ENCODE measurements at places on chromosomes 1 and 21.

DNA sequence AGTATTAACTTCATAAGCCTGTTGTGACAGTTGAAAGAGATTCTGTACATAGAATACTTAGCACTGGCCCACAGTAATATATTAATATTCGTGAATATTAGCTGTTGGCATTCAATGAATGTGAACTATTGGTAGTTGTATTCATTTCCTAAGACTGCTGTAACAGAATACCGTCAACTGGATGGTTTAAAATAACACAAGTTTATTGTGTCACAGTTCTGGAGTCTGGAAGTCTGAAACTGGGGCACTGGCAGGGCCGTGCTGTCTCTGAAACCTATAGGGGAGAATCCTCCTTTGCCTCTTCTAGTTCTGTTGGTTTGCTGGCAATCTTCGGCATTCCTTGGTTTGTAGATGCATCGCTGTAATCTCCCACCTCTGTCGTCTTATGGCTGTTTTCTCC, 47.5 kb downstream of the OLFML3 start:
- no peak overlapping the region for H3K27ac ChIP-seq
- no peaks in the 10 kb centered on the region for H3K36me3 ChIP-seq
- no peaks in the 10 kb centered on the region for H3K4me1 ChIP-seq
- no peaks in the 10 kb centered on the region for H3K27me3 ChIP-seq

GRCh38 chr1:17365293-17365692, 6.7 kb upstream of the PADI6 start:
- H3K4me1 ChIP-seq: no peaks in the 10 kb centered on the region
- DNase-seq: no peak

DNA sequence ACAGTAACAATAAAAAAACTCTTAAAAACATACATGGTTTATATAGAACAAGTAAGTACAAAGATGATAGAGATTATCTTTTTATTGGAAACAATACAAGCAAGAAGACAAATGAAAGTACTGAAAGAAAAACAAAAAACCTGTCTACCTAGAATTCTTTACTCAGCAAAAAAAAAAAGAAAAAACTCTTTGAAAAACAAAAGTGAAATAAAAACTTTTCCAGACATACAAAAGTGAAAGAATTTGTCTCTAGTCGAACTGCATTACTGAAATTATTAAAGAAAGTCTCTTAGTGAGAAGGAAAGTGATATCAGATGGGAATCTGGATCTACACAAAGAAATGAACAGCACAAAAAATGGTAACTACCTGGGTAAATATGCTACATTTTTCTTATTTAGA, 2.7 kb upstream of the HMCN1 start:
- H3K27ac ChIP-seq: no peak overlapping the region
- no peaks in the 10 kb centered on the region for H3K36me3 ChIP-seq
- H3K27me3 ChIP-seq: no peaks in the 10 kb centered on the region

- H3K36me3 ChIP-seq: no peaks in the 10 kb centered on the region
- H3K27me3 ChIP-seq: no peaks in the 10 kb centered on the region
- H3K27ac ChIP-seq: peak overlapping the region; percentile 99
- H3K4me3 ChIP-seq: peak overlapping the region; percentile 86
- DNase-seq: peak; percentile 38
- H3K4me1 ChIP-seq: peaks cover 5% of the 10 kb centered on the region
Measured at GRCh38 chr1:211259638-211260126, 516 bp downstream of the RCOR3 start.

DNA sequence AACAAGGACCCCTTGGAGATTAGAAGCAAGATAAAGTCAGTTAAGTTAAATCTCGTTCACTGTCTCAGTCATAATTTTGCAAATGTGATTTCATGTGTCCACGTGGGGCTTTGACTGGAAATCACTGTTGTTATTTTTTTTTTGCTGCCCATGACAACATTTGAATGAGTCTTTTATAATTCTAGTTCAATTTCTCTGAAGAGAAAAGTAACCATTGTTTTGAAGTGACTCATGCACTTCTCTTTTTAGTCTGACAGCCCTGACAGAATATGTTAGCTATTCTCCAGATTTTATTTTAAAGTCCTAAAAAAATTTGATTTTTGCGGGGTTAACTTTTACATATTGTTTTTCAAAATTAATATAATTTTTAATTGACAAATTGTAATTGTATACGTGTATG, 30.7 kb upstream of the NLRP3 start:
- no peak for DNase-seq
- H3K36me3 ChIP-seq: no peaks in the 10 kb centered on the region
- H3K4me1 ChIP-seq: no peaks in the 10 kb centered on the region
- no peak overlapping the region for H3K4me3 ChIP-seq

DNA sequence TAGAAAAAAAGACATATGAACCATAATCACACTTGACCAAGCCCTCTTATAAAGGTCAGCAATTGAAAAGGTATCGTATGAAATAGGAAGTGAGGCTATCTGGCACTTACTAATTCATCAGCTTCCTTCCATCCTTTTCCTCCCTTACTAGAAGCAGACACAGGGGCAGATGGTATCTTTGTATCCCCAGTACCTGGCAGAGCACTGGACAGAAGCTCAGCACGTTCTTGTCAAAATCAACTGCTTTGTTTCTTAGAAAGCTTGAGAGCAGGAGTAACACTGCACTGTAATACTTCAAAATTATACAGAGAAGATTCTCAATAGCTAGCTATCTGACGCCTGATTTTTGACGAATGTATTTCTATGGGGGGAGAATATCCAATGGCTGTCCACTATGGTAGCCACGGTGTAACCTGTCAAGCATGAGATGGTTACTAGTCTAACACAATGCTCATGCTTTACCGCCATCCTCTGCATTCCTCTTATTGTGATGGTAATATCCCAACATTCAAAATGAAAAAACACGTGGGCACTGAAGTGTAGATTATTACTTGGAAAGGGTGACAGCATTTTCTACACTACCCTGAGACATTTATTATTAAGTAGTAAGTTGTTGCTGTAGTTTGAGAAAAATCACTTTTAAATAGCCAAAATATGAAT, 175.6 kb downstream of the SIPA1L2 start:
- no peaks in the 10 kb centered on the region for H3K27me3 ChIP-seq
- no peak for DNase-seq
- no peak overlapping the region for H3K27ac ChIP-seq
- H3K4me1 ChIP-seq: no peaks in the 10 kb centered on the region

- H3K36me3 ChIP-seq: no peaks in the 10 kb centered on the region
- no peak overlapping the region for H3K4me3 ChIP-seq
- no peak overlapping the region for H3K27ac ChIP-seq
- H3K4me1 ChIP-seq: no peaks in the 10 kb centered on the region
Measured at GRCh38 chr1:19921310-19921709, 2.1 kb downstream of the PLA2G2E start.

DNA sequence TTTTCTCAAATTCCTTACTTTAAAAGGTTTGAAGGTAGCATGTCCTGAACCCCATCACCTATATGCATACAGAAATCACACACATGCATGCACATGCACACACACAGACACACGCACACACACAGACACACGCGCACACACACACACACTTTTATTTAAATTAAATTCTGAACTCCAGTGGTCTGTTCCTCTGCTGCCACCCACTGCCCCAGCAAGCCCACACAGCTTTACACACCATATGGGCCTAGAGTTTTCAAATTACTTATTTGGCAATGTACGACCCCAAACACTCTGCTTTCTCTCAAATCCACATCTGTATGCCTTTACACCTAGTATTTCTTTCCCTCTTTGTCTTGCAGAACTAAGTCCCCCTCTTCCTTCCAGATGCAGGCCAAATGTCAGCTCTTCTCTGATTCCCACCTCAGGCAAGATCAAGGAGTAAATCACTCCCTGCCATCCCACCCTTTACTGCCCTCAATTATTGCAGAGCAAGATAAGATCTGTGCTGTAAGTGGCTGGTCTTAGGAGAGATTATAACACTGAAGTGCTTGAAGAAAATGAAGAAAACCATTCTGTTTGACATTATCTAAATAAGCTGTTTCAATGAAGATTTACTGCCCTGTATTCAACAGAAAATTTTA, 429.9 kb upstream of the CXADR start:
- no peaks in the 10 kb centered on the region for H3K27me3 ChIP-seq
- H3K27ac ChIP-seq: no peak overlapping the region
- no peaks in the 10 kb centered on the region for H3K4me1 ChIP-seq
- H3K4me3 ChIP-seq: no peak overlapping the region

DNA sequence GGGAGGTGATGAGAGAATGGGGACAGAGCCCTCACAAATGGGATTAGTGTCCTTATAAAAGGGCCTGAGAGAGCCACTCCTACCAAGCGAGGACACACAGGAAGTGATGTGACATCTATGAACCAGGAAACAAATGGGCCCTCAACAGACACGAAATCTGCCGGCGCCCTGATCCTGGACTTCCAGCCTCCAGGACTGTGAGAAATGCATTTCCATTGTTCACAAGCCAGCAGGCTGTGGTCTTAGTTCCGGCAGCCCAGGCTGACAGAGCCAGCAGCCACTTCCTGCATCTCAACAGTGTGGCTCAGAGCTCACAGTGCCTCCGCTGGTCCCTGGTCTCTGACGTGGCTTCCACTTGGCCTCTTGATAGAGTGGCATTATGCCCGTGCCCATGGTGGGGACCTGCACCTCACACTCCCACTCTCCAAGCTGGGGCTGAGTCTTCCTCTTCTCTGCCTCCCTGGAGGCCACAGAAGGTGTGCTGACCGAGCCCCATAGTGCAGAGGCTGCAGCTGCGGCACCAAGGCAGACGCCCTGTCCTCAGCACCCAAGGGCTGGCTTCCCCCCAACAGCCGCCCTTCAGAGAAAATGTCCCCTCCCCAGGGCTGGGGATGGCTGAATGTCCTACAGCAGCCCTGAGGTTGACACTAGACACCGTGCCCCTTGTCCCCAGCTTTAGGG, 44.9 kb downstream of the ACOT7 start:
- H3K4me1 ChIP-seq: peaks cover 25% of the 10 kb centered on the region
- peak overlapping the region; percentile 77 for H3K27ac ChIP-seq
- peak; percentile 69 for DNase-seq
- H3K27me3 ChIP-seq: no peaks in the 10 kb centered on the region

DNA sequence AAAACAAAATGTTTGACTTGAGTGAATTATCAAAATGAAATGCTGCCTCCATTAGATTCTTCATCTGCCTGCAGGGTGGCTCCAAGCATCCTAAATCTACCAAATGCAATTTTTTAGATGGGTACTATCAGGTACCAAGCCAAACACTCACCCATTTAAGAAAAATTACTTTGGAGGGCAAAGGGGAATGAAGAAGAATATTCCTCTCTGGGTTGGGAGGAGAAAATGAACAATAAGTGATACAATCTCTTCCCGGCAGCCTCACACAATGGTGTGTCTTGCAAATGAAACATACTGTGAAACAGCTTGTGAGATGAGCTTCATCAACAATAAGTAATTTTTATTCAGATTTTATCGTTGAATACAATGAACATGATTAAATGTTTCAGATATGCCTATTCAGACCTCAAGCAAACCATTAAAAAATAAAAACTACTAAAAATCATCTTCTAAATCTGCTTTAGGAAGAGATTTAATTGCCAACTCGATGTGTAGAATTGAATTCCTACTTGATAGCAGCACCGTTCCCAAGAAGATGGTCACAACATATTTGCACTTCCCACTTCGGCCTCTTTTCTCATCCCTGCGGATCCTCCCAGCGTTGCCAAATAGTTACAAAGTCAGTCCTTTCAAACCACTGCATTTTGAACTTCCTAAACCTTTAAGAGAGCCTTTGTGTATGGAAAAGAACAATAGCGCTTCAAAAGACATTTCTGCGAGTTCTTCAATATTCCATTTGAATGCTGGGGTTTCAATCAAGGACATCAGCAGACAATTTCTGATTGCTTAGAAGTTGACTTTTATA, 2.7 kb downstream of the DAB1 start:
- H3K27ac ChIP-seq: no peak overlapping the region
- no peak overlapping the region for H3K4me3 ChIP-seq
- DNase-seq: no peak

DNA sequence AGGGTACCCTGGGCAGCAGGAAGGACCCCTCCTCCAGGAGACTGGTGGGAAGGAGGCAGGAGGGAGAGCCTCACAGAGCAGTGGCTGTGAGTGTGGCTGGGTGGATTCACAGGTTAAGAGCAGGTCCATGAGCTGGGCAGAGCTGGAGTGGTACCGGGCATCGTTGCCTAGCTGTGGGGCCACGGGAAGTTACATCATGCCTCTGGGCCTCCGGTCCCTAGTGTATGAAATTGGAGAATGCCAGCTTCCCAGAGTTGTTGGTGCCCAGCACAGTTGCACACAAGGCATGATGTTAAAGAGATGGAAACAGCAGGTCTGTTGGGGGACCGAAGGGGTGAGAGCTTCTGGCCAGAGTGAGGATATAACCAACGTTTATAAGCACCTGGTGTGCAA, 18.5 kb downstream of the FOXO6 start:
- H3K4me1 ChIP-seq: peaks cover 5% of the 10 kb centered on the region
- peak overlapping the region; percentile 98 for H3K27ac ChIP-seq
- H3K36me3 ChIP-seq: no peaks in the 10 kb centered on the region
- no peak overlapping the region for H3K4me3 ChIP-seq
- no peak for DNase-seq

DNA sequence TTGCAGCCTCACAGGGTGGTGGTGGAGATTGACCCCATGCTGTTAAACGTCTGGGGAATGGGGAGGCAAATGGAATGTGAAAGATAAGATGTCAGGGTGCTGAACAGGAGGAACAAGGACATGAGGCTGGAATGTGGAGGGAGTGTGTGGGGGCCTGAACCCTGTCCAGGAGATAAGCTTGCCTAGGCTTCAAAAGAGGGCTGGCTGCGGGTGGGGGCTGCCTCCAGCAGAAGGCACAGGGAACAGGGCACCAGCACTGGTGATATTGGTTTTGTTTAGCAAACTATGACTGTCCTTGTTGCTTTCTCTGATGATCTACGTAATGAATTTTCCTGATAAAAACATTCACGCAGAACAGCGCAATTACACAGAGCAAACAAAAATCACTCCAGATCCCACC, 52.4 kb upstream of the LRP8 start:
- H3K4me3 ChIP-seq: no peak overlapping the region
- H3K27me3 ChIP-seq: no peaks in the 10 kb centered on the region
- no peaks in the 10 kb centered on the region for H3K36me3 ChIP-seq
- no peaks in the 10 kb centered on the region for H3K4me1 ChIP-seq
- peak; percentile 3 for DNase-seq

DNA sequence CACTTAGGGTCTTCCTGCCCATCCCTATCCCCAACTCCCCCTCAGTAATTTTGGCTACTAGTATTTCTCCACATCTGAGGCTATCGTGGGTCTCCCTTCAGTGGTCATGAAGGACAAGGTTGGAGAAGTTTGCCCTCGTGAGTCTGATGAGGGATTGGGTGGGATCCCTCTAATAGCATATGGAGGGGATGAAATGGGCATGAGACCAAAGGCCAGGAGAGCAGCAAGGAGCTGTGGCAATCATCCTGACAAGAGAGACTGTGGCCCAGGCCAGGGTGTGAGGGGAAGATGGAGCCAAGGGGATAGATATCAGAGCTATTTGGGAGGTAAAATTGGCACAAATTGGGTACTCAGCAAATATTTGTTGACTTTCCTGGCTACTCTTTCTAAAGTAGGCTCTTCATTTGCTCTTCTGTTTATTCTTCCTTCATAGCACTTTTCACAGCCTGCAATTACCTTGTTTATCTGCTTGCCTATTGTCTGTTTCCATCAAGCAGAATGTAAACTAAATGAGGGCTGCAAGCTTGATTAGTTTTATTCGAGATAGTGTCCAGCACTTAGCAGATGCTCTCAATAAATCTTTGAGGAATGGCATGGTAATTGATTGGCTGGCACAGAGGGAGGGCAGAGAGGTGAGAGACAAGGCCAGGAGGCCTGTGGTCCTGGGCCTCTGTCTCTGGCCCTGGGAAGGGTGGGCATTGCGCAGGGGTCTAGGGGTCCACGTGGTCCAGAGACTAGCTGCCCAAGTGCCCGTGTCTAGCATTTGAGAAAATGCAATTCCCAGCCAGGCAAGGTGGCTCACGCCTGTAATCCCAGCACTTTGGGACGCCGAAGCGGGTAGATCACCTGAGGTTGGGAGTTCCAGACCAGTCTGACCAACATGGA, 1.5 kb upstream of the PLK3 start:
- no peak for DNase-seq
- peaks cover 6% of the 10 kb centered on the region for H3K4me1 ChIP-seq
- peak overlapping the region; percentile 40 for H3K27ac ChIP-seq
- H3K4me3 ChIP-seq: no peak overlapping the region

Measured in breast epithelium (tissue), 4 donors.